ENCODE measurements at places on chromosomes 2 and 18.

DNA sequence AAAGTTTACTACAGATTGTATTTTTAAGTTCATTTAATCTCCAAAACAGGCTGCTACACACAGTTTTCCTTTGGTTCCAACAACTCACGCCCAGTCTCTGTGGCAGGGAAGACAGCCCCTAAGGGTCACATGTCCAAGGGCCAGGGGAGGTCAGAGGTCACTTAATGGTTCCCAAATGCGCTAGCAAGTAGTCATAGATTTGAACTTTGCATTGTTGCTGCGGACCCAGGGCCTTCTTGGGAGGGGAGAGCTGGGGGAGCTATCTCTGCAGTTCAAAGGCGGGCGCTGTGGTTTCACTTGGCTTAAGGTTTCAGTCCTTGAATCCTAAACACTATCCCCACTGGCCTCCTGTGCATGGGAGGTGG, 74.8 kb upstream of the ZNF532 start:
- no peak for DNase-seq

DNA sequence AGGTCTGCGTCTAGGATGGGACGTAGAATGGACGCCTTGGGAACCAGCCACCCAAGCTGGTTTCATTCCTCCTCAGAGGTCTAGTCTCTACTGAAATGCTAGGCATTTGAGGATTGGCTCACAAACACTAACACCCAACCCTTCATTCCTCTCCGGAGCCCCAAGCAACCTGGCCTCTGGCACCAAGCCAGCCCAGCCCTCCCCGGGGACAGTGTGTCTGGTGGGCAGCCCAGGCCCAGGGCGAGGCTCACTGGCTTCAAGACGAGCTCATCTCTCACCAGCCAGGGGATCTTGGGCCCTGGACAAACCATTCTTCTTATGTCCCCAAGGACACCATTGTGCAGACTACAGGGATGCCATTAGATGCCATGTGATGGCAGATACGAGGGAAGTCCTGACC, 182.5 kb downstream of the CTIF start:
- no peak for DNase-seq

- no peak for DNase-seq
Measured at GRCh38 chr2:197298609-197299008, 12.0 kb downstream of the ANKRD44 start.

GRCh38 chr2:71575966-71576365, 122.6 kb downstream of the DYSF start:
- no peak for DNase-seq

- DNase-seq = no peak
Measured at GRCh38 chr2:202069170-202070067, 3.6 kb upstream of the KIAA2012 start.

Data from H54 (cell line).